ENCODE measurements at places on chromosomes 6 and 20. TPM values are rescaled to one million over a fixed set of nuclear protein-coding genes. Genes with fewer than 3 reads are reported as not detected.
A peak's percentile ranks its signal among the peaks of the same experiment; 100 is the strongest.

Gene TMC2
- total RNA-seq, result 0.10 TPM

Gene RIPPLY2
- total RNA-seq, result not detected

GRCh38 chr20:51497542-51498467 lies 44.7 kb downstream of the NFATC2 start:
- DNase-seq, result peak; percentile 43

Gene ALDH5A1
- total RNA-seq, result 31.2 TPM

GRCh38 chr6:63573899-63574553 lies 1.7 kb downstream of the LOC128125822 start:
- no peak for DNase-seq

Gene PBOV1
- total RNA-seq, result not detected

- DNase-seq, result no peak
Observed at GRCh38 chr20:43464219-43464790, 6.6 kb downstream of the SRSF6 start.

Gene BPI
- not detected for total RNA-seq

DNA sequence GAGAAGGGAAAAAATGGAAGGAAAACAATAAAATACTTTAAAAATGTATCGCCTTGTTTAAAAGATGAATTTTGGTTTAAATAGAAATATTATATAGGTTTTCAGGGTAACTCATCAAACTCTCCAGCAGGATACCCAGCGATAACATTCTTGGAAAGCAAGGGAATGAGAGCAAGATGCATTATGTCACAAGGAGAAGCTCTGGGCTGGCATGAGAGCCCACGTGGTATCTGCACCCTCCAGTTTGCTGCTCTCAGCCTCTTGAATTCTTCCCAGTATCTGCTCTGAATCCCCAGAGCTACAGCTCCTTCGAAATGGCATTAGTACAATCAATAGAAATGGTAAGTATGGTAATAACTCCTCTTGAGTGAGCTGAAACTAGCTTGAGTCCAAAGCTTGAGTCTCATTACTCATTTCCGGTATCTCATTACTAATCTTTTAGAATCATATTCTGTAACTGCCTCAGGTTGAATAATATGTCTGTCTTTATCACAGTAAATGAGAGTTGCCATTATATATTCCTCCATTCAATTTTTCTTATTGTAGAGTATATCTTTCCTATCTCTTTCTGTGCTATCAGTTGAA lies 4.9 kb upstream of the TMEM242 start:
- DNase-seq, result no peak

DNA sequence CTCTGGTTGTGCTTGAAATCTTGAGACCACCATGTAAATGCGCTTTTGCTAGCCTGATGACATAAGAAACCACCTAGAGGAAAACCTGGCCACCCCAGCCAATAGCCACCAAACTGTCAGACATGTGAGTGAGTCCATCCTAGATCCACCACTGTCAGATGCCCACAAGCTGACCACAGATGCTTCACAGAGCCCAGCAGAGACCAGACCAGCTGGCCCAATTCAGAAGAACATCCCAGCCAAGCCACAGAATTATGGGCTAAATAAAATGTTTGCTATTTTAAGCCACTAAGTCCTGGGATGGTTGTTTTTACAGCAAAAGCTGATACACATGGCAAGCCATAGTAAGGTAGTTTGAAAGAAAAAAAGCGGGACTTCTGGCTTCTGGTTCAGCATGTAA lies 425.3 kb downstream of the KIF16B start:
- DNase-seq, result no peak

Gene NKX2-2
- total RNA-seq, result not detected

DNA sequence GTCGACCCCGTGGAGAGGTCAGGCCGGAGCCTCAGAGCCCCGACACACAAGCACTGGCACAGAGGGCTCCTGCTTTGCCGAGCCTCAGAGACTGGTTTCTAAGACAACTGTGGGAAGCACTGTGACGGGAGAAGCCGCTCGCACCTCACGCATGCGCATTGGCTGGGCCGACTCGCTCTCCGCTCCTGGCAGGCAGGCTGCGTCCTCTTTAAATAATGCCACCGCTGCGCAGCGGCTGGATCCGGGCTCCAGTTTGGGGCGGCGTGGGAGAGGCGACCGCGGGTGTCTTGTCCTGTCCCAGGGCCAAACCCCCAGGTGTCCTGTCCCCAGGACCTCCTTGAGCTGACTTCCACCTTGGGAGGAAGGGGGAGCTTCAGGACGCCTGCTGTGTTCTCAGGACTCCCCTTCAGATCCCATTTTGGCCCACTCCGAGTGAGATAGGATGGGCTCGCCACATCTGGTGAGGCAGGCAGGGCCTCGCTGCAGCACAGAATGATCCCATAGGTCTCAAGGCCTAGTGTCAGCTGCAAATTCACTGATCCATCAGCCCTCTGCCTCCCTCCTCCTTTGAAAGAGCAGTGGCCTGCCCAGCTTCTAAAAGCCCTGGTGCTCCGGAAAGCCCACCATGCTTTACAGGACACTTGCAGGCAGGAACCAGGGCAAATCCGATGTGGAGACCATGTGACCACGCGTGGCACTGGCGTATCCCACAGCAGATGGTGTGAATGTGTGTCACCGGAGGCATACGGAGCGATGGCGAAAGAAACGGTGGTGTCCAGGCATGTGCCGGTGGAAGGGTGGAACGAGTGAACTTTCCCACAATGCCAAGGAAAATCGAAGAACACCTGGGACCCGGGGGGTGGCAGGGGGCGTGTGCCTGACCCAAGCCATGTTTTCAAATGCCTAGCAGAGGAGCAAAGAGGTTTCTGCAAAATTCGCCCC lies 169.3 kb upstream of the ZNF337 start:
- peak; percentile 90 for DNase-seq

- DNase-seq, result no peak
Observed at GRCh38 chr6:155158030-155158843, 105.6 kb upstream of the CLDN20 start.

- DNase-seq, result no peak
Observed at GRCh38 chr6:111951497-111952085, 78.3 kb upstream of the FYN start.

Gene ASIP
- 9.5 TPM for total RNA-seq

DNA sequence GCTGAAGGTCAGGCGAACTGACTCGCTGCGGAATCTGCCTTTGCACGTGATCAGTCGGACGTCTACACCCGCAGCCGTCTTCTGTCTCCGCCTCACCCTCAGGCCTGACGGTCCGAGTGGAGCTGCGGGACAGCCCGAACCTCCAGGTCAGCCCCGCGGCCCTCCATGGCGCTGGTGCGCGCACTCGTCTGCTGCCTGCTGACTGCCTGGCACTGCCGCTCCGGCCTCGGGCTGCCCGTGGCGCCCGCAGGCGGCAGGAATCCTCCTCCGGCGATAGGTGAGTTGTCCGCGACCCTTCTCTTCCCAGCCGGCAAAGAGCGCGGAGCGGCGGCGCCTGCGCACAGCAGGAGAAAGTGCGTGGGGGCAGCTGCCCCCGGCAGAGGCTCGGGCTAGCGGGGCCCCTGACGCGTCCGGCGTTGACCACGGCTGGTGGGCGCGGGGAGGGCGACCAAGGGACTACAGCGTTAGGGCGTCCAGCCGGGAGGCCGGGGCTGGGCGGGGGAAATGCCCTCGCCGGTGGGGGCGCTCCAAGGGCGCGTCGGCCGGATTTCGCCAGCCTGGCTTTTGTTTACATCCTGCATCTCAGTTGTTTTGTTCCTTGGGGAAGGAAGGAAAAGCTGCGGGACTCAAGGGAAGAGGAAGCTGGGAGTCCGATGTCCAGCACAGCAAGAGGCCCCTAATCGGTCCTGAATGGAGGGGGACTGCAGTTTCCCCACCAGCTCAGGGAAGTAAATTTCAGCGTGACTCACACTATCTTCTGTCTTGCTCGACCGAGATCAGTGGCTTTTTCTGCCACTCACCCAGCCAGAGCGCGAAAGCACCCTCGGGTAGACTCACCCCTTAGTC lies at the start of gene SMPDL3A:
Gene SMPDL3A, plus strand, starts transcription at position 77 of the 846 bp plus-strand sequence. Its CDS starts 89 bp downstream, at position 166.
- peak; percentile 83 for DNase-seq

- DNase-seq, result peak; percentile 62
Observed at GRCh38 chr6:89411145-89412070, 665 bp downstream of the RRAGD start.

Gene SYNDIG1
- total RNA-seq, result 11.0 TPM
